Activated CD4-positive, CD25-positive, alpha-beta regulatory T cell (primary cell): ENCODE measurements at places on chromosomes 2 and 18.
A peak's percentile ranks its signal among the peaks of the same experiment; 100 is the strongest.

GRCh38 chr2:229378386-229378785 is 107.3 kb upstream of the PID1 start:
- DNase-seq, result no peak

DNA sequence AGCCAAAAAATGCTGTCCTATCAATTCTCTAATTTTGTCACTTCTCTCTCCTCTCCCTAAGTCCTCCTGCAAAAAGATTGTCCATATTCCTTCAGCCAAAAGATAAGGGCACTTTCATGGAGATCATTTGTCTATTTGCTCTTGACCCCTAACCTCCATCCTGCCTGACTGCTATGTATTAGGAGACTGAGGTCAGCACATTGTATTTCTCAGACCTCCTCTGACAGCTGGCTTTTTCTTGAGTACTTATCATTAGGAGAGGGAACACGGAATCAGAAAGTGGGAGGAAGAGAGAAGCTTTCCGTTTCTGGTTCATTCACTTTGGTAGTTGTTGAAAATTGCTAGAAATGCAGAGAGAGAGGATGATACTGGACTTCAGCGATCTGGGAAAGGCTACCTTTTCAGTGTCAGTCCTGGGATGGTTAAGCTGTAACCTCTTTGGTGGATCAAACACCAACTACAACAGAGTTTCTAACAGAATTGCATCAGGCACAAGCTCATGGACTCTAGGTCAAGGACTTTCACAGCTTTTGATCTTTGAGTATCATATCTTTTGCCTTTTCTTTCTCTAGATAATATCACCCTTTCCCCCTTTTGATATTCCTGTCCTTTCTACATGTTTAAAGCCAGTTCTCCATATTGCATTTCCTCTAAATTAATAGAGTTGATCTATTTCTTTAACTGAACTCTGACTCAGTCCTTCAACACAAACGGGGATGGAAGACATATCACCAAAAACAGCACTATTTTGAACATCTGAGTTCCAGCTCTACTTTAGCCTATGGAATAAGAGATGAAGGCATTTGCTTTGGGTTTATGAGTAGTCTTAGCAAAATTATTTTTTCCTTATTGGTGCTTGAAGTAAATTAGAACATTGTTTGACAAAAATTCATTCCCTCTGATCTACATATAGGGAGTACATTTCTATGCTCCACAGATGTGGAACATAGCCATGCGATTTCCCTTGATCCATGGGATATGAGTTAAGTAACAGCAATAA is 63.3 kb upstream of the KYNU start:
- DNase-seq, result no peak

DNA sequence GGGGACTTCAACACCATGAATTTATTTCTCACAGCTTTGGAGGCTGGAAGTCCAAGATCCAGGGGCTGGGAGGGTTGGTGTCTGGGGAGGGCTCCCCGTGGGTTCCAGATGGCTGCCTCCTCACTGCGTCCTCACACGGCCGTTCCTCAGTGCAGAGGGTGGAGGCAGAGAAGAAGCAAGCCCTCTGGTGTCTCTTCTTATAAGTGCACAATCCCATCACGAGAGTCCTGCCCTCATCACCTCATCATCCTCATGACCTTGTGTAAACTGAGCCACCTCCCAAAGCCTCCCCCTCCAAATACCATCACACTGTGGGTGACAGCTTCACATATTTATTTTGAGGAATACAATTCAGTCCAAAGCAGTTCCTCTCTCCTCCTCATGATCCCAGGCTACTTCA is 26.3 kb downstream of the TMEM163 start:
- DNase-seq, result no peak

GRCh38 chr2:208370881-208371633 is 35.5 kb upstream of the PTH2R start:
- DNase-seq, result no peak

DNA sequence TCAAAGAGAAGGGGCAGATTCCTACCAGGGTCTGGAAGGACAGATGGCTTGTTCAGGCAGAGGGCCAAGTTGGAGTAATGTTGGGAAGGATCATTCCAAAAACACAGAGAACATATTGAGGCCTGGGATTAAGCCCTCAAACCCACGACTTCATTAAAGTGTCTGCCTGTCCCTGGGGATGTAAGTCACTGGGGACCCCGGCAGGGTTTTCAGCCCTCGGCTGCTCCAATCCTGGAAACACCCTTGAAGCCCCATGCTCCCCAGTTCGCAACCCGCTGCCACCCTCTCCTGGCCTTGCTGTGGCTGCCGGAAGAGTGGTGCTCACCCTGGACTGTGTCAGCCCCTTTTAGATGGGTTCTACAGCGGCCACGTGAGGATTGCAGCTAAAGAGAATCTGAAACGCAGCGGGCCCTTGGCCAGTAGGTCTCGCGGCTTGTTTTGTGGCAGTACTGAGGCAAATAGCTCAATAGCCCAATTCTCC is 79.9 kb downstream of the EPAS1 start:
- DNase-seq, result no peak

- no peak for DNase-seq
Measured at GRCh38 chr2:140747665-140748064, 1383.2 kb downstream of the LRP1B start.

DNA sequence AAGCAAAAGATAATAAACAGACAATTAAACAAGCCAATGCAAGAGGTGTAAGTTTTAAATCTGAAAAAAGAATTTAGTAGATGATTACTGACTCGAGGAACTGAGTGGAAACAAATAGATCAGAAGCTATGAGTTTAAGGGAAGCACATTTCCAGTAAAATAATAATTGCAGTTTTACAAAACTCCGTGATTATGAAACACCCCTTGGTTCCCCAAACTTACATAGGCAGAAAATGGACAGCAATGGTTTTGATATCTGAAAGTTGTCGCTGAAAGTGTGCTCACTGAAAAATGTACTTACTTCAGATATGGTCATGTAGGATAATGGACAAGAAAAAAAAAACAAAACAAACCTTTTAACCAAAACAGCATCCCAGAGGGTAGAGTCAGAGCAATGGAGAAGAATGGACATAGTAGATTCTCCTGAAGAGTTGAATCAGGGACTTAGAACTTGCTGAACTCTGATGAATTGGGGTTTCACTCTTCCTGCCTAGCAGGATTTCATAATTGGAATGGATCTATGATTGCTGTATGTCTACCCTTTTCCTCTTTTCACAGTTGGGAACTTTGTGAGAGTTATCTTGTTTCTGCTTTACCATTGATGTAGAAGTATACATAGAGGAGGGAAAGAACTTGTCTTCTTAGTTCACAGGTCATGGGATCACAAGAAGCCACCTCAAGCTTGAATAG is 305.6 kb upstream of the ZEB2 start:
- DNase-seq, result no peak

DNA sequence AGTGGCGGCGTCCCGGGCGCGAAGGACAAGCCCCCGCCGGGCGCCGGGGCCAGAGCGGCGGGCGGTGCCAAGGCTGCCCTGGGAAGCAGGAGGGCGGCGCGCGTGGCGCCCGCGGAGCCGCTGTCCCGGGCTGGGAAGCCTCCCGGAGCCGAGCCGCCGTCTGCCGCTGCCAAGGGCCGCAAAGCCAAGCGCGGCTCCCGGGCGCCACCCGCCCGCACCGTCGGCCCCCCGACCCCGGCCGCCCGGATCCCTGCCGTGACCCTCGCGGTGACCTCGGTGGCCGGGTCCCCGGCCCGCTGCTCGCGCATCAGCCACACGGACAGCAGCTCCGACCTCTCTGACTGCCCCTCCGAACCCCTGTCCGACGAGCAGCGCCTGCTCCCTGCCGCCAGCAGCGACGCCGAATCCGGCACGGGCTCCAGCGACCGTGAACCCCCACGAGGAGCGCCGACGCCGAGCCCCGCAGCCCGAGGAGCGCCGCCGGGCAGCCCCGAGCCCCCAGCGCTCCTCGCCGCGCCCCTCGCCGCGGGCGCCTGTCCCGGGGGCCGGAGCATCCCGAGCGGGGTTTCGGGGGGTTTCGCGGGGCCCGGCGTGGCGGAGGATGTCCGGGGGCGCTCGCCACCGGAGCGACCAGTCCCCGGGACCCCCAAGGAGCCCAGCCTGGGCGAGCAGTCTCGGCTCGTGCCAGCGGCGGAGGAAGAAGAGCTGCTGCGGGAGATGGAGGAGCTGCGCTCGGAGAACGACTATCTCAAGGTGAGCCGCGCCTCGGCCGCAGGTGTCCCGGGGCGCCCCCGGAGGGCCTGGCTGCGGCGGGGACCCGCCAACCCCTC is 820 bp downstream of the MTCL1 start:
- peak; percentile 1 for DNase-seq

DNA sequence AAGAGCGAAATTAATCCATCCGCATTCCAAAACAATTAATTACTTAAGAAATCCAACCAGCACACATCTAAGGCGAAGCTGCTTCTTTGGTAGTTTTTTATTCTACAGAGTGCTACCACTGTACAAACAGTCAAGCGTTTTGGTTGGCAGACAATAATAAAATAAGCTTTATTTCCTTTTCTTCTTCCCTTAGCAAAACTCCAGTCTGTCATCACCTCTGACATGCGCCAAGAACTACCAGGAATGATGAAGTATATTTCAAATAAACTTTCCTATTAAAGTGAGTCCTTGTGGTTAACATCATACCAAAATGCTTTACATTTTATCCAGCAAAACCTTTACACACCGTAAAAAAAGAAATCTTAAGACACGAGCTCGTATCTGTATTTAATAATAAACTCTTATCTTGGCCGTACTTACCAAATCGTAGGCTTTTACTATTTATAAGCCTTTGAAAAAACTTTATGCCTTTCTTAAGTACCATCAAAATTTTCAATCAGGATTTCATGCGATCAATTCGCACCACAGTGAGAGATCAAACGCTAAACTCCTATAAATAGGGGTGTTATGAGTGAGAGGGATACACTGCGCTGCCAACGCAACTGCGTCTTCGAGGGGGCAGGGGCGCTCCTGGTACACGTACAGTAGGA is 1.3 kb downstream of the ATL2 start:
- no peak for DNase-seq

DNA sequence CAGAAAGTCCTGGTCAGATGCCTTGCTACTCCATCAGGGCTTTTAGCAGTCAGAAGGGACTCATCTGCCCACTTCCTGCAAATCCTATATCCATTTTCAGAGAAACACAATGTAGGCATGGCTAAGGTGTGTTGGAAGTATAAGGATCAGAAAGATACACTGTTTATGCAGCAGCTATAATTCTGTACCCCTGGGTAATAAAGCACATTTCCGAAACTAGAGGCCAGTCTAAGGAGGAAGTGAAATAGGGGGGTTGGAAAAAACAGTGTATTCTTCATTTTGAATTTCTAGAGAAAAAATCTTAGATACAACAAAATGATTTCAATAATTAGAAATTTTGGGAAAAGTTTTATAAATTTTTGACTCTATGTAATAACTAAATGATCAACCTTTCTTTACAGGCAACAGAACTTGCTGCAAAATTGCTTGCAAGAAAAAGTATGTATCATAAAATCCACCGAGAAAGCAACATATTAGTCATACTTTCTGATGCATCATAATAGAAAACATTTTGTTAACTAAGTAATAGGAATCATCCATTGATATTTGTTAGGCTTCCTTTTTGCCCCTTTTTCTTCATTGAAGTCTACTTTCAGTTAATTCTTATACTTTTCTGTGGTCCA is 47.4 kb downstream of the FSIP2 start:
- no peak for DNase-seq

DNA sequence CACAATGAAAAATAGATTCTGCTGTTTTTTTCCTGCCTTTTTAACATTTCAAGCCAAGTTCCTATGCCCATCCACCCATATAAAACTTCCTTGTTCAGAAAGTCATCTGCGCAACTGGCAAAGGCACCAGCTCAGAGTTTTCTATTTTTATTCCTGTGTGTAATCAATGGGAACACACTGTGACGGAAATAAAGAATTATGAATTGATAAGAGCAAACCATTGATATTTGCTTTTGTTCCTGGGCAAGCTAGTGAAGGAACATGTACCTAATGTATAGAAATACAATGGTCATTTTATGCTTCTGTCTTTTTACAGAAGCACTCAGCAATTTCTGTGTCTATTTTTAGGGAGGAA is 30.8 kb upstream of the AAK1 start:
- no peak for DNase-seq

DNA sequence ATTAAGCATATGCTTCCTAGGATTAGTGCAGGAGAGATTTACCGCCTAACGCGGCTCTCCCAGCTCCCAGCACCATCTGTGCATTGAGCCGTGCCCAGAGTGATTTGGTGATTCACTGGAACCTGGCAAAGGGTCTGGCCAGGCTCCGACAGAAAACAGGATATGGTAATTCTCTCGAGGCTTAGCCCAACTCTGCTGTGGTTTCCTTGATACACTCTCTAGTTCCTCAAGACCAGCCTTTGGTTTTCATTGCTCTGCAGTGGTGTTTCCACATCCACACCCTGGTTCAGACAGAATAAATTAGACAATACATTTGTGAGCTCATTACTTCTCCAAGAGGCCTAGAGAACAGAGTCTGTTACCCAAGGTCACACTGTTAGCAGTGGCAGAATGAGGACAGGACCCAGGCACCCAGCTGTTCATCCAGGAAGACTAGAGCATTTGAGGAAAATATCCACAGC is 23.0 kb upstream of the SMAD2 start:
- no peak for DNase-seq

- DNase-seq, result no peak
Measured at GRCh38 chr2:163395602-163396001, 340.2 kb downstream of the FIGN start.

DNA sequence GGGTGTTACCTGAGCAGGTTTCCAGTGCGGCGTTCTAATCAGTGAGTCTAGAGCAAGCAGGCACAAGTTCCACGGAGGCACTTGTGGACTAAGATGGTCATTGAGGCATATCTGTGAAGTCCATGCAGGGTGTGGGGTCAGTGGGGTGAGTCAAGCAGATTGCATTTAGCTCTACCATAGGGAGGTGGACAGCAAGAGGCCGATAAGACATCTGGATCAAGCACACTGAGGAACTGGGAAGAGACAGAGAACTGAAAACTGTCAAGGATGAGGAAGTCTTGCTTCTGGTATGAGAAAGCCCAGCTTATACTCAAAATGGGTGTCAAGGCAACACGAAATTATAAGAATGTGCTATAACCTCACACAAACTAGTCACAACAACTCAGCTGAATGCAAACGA is 61.2 kb upstream of the SLC39A10 start:
- DNase-seq, result no peak

- no peak for DNase-seq
Measured at GRCh38 chr18:45408218-45408617, 207.1 kb upstream of the SLC14A2 start.

DNA sequence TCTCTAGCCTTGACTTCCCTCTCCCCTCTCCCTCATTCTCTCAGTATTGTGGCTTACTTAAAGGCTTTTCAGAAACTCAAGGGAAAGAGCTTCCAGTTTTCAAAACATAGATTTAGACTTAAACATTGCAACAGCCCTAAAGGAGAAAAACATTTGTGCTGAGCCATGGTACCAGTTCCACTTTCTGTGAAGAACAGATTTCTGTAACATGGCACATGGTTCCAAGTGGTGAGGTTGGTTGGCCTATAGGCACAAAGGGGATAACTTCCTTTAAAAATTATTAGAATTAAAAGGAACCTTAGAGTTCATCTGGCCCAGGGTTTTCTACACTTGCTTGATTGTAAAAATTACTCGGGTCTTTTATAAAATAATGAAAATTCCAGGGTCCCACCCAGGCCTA is 138.6 kb upstream of the CDCA7 start:
- no peak for DNase-seq

- no peak for DNase-seq
Measured at GRCh38 chr2:240340361-240340761, 95.1 kb upstream of the GPC1 start.

- no peak for DNase-seq
Measured at GRCh38 chr2:223797037-223797436, 40.3 kb downstream of the AP1S3 start.
